ENCODE measurements at places on chromosomes 7 and 10.

- DNase-seq: no peak
Observed at GRCh38 chr7:18902892-18903291, 214.5 kb downstream of the TWIST1 start.

GRCh38 chr10:26555719-26556368 lies 117.7 kb downstream of the APBB1IP start:
- no peak for DNase-seq

DNA sequence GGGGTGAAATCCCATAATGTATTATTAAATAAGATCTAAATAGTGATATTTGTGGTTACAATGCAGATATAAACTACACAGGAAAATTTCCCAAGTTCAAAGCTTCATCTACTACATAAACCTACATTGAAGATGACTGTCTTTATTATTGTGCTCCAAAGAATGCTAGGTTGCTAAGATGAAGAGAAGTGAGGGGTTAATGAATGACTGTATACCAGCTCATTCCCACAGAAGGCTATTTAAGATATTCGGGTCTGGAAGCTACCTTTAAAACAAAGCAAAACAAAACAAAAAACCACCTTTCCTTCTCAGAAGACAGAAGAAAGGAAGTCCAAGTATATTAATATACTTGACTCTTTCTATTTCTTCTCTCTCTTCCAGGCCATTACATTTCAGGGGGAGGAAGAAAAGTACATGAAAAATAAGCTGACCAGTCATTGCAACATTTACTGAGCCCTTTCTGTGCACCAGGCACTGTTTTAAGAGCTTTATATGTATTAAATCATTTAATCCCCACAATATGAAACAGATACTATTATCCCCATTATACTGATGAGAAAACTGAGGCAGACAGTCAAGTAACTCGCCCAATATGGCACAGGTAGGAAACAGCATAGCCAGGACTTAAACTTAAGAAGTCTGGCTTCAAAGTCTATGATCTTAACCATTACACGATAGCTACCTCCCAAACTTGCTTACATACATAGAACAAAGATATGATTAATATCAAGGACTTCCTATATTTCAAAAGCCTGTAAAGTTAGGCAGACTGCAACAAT lies 48.1 kb downstream of the TNPO3 start:
- no peak for DNase-seq

DNA sequence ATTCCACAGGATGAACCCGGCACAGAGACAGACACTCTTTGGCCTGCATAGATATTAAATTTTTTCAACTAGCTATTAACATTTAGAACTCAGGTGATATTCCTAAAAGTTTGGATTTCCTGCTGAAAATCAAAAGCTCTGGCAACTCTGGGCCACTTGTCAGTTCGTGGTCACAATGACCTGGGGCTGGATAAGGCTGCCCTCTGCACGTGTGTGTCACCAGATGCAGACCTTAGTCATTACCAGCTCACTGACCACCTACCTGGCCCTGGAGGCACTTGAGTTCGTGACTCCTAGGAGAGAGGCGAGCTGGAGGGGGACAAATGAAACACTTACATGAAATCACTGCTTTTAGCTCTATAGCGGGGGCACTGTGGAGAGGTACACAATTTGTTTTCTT lies 126.5 kb downstream of the HIPK2 start:
- no peak for DNase-seq

DNA sequence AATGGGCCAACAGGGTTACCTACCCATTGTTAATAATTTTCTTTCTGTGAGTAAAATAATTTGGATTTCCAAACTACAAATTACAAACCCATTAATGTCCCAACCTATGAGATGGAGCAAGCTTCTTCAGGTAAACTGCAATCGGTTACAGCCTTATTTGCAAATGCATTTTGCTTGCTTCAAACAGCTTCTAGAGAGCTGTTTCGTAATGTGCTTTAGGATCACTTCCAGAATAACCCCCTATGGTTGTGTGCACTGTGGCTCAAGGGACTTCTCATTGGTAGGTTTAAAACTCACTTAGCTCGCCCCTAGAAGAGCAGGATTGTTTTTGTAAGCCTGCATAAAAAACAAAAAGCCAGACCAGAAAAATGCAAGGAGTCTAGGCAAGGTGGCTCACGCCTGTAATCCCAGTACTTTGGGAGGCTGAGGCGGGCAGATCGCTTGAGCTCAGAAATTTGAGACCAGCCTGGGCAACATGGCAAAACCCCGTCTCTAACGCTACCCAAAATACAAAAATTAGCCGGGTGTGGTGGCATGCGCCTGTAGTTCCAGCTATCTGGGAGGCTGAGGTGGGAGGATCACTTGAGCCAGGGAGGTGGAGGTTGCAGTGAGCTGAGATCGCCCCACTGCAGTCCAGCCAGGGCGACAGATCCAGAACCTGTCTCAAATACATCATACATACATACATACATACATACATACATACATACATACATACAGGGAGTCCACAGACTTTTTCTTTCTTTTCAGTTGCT lies 3.3 kb upstream of the MAP3K8 start:
- no peak for DNase-seq

- DNase-seq: no peak
Observed at GRCh38 chr10:79130255-79130654, 61.5 kb downstream of the ZMIZ1 start.

GRCh38 chr10:49273626-49274025 lies 25.3 kb upstream of the C10orf71 start:
- no peak for DNase-seq

DNA sequence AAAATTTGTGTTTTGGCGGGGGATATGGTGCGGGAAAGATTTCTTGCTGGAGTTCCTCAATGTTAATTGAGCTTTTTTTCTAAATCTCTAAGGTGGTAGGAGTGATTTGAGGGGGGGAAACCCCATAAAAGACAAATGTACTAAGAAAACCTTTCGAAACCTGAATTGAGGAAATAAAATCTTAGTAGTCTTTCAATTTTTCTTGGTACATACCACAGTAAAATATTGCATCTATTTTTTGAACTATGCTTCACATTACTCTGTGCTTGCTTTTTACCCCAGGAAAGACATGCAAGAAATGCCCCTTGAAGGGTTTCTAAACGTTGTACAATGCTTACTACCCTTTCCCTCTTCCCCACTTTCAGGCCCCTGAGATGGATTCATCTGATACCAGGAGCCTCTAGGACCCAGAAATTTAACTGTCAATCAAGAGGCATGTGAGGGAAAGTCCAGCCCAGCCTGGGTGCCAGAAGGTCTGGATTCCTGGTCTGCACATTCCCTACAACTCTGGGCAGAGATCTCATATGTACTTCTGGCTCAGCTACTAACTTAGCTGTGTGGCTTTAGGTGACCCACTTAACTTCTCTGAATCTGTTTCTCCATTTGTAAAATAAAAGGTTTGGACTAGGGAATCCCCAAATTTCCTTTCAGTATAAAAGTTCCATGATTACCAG lies 5.8 kb upstream of the PDCD4 start:
- no peak for DNase-seq

DNA sequence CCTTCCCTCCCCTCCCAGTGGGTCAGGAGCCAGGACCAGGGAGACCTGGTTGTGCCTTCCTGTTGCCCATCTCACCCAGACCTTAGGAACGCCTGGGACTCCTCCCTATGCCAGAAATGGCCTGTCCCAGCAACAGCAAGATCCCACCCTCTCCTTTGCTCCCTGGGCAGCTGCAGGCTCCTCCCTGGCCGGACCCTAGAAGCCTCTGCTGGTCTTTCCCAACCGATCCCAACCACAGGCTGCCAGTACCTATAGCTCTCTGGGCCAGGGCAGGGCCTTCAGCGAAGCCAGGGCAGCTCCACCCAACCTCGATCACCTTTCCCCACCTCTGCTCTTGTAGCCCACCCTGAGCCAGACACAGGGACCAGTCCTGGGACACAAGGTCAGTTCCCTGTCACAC lies 21.9 kb downstream of the LDB3 start:
- DNase-seq: no peak

GRCh38 chr10:102241032-102241443 lies 274 bp downstream of the PITX3 start:
- no peak for DNase-seq

GRCh38 chr10:51063166-51063565 lies 11.1 kb upstream of the PRKG1 start:
- no peak for DNase-seq

GRCh38 chr7:100034871-100035510 lies 14.6 kb upstream of the ZSCAN21 start:
- no peak for DNase-seq

GRCh38 chr7:88452646-88453045 lies 146.0 kb upstream of the STEAP4 start:
- DNase-seq: no peak

DNA sequence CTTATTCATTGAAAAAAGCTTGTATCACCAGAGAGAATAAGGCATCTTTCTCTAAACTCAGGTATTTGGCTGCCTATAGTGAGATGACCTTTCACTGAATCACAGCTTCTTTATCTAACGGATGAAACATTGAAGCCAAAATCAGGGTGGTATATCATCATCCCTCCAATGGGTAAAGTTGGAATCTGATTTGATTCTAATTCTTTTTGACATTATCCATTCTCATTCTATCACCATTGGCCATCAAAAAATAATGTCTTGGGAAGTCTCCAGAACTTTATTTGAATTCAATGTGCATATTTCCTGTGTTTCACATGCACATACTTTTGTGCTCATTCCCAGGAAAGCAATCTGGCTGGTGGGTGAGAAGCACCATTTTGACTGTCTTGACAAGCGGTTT lies 95.2 kb downstream of the PLPP4 start:
- no peak for DNase-seq

DNA sequence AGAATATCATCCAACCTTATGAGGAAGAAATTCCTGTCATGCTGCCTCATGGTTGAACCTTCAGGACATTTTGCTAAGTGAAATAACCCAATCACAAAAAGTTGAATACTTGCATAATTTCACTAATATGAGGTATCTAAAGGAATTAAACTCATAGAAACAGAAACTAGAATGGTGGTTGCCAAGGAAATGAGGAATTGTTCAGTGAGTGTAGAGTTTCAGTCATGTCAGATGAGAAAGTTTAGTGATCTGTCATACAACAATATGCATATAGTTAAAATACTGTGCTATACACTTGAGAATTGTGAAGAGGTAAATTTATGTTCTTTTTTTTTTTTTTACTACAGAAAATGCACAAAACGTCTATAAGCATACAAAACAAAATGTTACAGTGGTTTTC lies 60.7 kb downstream of the R3HCC1L start:
- DNase-seq: no peak

- DNase-seq: no peak
Observed at GRCh38 chr7:107162475-107162874, 6.3 kb upstream of the HBP1 start.

- DNase-seq: no peak
Observed at GRCh38 chr10:34801097-34801733, 13.9 kb downstream of the PARD3 start.

DNA sequence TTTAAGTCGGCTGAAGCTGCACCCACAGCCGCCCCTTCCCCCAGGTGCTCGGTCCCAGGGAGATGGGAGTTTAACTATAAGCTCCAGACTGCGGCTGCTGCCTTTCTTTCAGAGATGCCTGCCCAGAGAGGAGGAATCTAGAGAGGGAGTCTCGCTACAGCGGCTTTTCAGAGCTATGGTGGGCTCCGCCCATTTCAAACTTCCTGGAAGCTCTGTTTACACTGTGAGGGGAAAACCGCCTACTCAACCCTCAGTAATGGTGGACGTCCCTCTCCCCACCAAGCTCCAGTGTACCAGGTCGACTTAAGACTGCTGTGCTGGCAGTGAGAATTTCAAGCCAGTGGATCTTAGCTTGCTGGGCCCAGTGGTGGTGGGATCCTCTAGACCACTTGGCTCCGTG lies 135.4 kb downstream of the CXCL12 start:
- no peak for DNase-seq

- DNase-seq: no peak
Observed at GRCh38 chr7:40845943-40846342, 711.1 kb downstream of the SUGCT start.

DNA sequence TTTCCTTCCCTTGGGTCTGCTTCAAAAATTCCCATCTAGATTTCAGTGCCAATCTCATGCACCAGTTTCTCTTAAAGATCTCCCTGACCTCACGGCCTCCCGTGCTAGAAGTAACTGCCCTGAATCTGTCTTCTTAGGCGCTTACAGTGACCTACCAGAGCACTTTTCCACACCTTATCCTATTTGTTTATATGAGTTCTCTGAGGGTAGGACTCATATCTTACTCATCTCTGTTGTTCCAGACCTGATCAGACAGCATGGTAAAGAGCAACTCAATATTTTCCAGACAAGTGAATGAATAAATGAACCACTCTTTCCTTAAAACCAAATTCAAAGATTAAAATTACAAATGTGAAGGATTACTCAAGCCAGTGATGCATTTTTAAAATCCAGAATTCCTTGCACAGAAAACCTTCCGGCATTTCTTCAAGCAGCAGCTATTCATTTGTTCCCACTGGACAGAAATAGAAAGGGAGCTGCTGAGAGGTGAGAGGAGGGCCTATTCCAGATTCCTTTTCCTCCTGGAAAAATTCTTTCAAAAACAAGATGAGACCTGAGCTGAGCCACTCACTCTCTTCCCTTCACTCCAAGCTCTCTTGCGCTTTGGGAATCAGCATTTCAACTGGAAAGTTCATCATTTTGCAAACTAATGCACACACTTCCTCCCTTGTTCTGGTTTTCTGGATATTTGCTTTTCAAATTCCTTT lies 94.6 kb downstream of the ELMO1 start:
- DNase-seq: no peak

DNA sequence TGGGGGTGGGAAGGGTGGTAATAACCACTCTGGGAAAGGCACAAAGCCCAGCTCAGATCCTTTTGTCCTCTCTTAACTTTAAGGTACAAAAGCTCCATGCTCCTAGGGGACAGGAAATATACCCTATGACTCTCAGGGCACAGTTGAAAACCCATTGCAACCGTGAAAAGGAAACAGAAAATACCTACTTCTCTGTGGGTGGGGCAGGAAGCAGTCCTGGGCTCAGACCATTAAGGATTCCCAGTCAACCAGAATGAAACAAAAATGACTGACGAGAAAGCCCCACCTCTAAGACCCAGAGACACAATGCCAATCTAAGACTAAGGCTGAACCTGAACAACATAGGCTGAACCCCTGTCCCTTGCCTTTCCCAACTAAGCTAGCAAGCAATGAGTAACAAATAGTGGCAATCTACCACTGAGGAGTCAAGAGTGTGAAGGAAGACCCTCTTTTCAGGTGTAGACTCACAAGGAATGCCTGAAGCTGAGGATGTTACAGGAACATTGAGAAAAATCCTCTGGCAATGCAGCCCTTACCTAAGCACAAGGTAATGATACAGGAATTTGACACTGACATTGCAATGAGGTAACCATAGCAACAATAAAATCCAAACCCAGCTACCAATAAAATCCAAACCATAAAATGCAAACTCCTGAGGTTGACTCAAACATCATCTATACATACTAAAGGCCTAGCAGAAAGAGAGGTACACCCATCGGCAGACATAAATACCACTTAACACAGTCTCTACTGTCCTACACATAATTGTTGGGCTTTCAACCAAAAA lies 380.1 kb downstream of the HPSE2 start:
- no peak for DNase-seq

GRCh38 chr7:123185756-123186155 lies 14.0 kb downstream of the SLC13A1 start:
- DNase-seq: no peak

DNA sequence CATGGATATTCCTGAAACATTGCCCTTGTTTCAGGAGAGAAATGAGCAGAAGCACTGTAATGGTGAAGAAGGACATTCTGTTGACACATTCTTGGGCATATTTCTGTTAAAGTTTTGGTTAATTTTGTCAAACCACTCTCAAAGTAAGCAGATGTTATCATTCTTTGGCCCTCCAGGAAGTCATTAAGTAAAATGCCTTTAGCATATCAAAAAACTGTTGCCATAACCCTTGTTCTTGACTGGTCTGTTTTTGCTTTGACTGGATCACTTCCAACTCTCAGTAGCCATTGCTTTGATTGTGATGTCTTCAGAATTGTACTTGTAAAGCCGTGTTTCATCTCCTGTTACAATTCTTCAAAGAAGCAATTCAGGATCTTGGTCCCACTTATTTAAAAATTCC lies 404.3 kb upstream of the LRRTM3 start:
- no peak for DNase-seq
